ENCODE measurements at places on chromosomes 2 and 18. TPM values are rescaled to one million over a fixed set of nuclear protein-coding genes. Genes with fewer than 3 reads are reported as not detected.

GRCh38 chr2:128550801-128551416 lies 232.2 kb upstream of the HS6ST1 start:
- no peak for DNase-seq

- no peak for DNase-seq
Measured at GRCh38 chr2:217277646-217278398, 418.0 kb upstream of the TNP1 start.

DNA sequence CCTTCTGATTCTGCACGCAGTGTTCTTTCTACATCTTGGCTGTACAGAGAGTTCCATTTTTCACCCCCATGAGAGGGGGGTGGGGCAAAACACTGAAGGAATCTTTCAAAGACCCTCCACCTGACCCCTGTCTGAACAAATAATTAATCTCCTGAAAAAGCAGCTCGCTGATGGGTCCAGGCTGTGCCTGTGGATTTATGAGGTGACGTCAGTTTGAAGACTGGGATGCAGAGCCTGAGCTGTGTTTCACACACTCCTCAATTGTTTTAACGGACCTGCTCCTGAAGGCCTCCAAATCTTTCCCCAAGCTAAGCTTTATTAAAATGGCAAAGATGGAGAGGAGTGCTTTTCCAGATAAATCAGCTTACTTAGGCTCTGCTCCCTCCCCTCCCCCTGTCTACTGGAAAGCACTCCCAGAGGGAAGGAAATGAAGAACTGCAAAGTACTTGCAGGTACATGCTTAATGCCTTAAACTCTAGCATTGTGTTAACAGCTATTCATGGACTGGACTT lies 390.2 kb upstream of the TNP1 start:
- no peak for DNase-seq

- no peak for DNase-seq
Measured at GRCh38 chr18:55289775-55290174, 298.2 kb downstream of the TCF4 start.

DNA sequence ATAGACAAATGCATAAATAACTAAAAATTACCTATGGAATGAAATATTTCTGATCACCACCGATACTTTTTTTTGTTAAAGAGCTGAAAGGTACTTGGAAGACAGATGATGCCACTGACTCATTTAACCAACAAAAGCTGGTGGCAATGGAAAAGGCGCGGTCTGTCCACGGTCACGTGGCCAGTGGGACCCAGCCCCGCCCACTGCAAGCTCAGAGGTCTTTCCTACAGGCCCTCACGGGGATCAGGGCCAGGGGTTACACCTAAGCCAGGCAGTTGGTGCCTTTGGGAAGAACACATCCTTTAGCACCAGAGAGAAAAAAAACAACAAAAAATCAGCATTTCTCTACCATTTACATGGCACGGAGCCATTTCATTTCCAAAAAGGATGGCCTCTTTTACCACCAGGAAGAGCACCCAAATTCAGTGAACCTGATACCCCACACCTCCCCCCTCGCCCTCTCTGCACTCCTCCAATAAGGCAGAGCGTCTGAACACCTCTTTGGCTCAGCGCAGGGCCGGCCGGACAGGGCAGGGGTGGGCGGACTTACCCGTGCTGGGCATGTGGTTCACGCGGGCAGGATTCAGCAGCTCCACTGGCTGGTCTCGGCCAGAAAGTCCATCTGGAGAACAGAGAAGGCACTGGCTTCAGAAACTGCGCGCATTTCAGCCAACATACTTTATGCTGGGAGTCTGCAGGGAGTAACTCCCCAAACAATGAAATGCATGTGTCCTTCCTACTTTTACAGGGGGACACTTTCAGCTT lies 164.6 kb downstream of the HDAC4 start:
- DNase-seq, result no peak

GRCh38 chr18:77105680-77106079 lies 26.9 kb downstream of the MBP start:
- DNase-seq, result no peak

DNA sequence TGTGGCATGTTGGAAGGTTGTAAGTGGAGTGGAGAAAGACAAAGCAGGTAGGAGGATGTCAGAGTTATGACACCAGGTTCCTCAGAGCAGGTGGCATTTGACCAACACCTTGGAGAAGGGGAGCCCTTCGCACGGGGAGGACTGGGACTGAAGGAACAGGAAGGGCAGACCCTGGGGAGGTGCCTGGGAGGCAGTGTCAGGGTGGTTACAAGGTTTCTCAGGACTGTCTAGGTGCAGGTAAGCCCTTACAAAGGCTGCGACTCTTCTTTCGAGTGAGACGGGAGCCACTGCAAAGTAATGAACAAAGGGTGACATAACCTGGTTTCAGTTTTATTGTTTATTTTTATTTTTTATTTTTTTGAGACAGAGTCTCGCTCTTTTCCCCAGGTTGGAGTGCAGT lies 84.6 kb downstream of the EIF2AK3 start:
- DNase-seq, result no peak

GRCh38 chr2:217282531-217282930 lies 422.7 kb upstream of the TNP1 start:
- no peak for DNase-seq

CCDC74A gene
- total RNA-seq, result 0.92 TPM

PLGLB2 gene
- total RNA-seq, result 4.9 TPM
